ENCODE measurements at places on chromosomes 2 and 18. TPM values are rescaled to one million over a fixed set of nuclear protein-coding genes. Genes with fewer than 3 reads are reported as not detected.
A peak's percentile ranks its signal among the peaks of the same experiment; 100 is the strongest.

The TCF7L1 gene
- total RNA-seq, result 0.45 TPM

The IL1R1 gene
- total RNA-seq, result 53.4 TPM

The ELOA2 gene
- total RNA-seq, result not detected

The C2orf74 gene
- total RNA-seq, result 1.8 TPM

The PHLPP1 gene
- total RNA-seq, result 77.0 TPM

The ADGRF3 gene
- total RNA-seq, result not detected

The SPATA3 gene
- total RNA-seq, result not detected

The SEPTIN10 gene
- total RNA-seq, result 29.0 TPM

The DOCK10 gene
- total RNA-seq, result 33.8 TPM

The CXCR4 gene
- total RNA-seq, result not detected

The CABLES1 gene
- 19.6 TPM for total RNA-seq

The LRRTM1 gene
- not detected for total RNA-seq

The PDIA6 gene
- total RNA-seq, result 81.0 TPM

The SERPINB10 gene
- not detected for total RNA-seq

DNA sequence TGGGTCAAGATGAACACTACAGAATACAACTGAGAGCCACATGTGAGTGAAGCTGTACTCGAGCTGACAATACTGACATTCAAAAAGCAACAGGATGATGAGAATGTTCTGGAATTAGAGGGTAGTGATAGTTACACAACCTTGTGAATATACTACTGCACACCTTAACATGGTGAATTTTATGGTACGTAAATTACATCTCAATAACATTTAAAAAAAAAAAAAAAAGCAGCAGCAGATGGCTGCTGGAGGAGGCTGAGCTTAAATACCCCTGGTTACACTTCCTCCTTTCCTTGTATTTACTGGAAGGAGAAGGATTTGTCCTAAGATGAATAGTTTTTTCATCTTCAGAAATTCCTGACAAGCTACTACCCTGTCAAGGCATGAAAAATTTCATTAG is 45.5 kb upstream of the CYP1B1 start:
- no peak overlapping the region for H3K27ac ChIP-seq
- H3K4me3 ChIP-seq, result no peak overlapping the region
- no peak for DNase-seq
- H3K4me1 ChIP-seq, result no peaks in the 10 kb centered on the region
- H3K36me3 ChIP-seq, result no peaks in the 10 kb centered on the region

GRCh38 chr2:180006231-180006630 is 866 bp downstream of the CWC22 start:
- no peak for DNase-seq
- H3K27me3 ChIP-seq, result no peaks in the 10 kb centered on the region
- H3K4me1 ChIP-seq, result peaks cover 7% of the 10 kb centered on the region
- no peaks in the 10 kb centered on the region for H3K36me3 ChIP-seq

DNA sequence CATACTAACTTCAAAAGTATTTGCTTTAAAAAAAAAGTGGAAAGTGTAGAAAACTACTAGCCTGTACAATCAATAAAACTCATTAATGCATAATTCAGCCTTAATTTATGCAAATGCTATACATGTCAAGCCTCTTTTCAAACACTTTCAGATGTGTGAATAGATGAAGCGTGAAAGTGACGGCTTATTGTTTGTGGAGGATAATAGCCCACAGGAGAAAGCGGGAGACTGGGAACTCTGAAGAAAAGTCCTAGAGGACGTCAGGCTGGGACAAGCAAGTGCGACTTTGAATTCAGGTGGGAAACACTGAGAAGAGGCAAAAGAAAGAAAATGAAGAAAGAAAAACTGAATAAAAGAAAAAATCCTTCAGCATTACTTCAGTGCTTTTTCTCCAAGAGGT is 108.5 kb downstream of the STK39 start:
- H3K27ac ChIP-seq, result peak overlapping the region; percentile 61
- DNase-seq, result no peak
- no peaks in the 10 kb centered on the region for H3K27me3 ChIP-seq
- H3K36me3 ChIP-seq, result peaks cover 6% of the 10 kb centered on the region
- H3K4me3 ChIP-seq, result no peak overlapping the region

DNA sequence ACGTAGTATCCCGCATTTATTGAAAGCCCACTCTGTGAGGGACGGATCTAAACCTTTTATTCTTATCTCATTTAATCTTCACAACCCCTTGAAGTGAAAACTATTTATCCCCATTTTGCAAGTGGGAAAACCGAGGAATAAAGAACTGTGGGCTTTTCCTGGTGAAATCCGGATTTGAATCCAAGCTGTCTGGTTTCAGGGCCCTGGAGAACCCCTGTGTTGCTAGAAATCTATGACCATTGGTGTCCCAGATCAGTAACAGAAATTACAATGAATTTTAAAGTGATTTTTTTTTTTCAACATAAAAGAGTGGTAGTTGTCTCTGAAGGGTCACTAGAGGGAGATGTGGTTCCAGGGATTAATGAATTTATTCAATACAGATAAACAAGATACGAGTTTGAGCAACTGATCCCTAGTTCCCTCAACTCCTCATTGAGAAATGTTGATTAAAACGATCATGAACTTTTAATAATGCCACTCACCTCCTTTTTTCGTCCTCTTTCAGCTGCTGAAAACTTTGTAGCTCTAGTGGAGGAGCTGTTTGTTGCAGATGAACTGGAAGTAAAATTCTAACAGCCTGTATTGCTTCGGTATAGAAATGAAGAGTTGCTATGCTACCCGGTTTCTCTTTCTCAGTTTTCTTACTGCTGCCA is 940 bp downstream of the XRCC5 start:
- H3K27ac ChIP-seq, result no peak overlapping the region
- peaks cover 44% of the 10 kb centered on the region for H3K4me1 ChIP-seq
- DNase-seq, result no peak
- H3K36me3 ChIP-seq, result peaks cover 39% of the 10 kb centered on the region
- H3K27me3 ChIP-seq, result no peaks in the 10 kb centered on the region
- peak overlapping the region; percentile 86 for H3K4me3 ChIP-seq

GRCh38 chr2:53114582-53114981 is 653.0 kb upstream of the CHAC2 start:
- DNase-seq, result no peak
- H3K36me3 ChIP-seq, result no peaks in the 10 kb centered on the region
- H3K4me1 ChIP-seq, result no peaks in the 10 kb centered on the region
- H3K27ac ChIP-seq, result no peak overlapping the region

DNA sequence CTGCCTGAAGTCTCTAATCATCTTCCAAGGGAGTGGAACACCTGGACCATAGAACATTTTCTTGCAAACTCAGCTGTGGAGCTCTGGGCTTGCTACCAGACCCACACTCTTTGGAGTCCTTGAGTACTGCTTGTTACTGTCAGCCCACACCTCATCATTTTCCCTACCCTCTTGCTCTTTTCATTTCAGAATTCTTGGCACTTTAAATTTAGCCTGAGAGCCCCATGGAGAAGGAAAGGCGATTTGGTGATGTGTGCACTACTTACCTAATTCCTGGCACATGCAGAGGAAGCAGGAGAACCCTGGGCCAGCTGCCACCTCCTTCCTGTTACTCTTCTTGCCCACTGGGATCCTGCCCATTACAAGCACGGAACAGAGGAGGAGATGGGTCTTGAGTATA is 31.7 kb downstream of the TMEM178A start:
- no peak overlapping the region for H3K27ac ChIP-seq
- DNase-seq, result no peak
- no peaks in the 10 kb centered on the region for H3K36me3 ChIP-seq
- no peak overlapping the region for H3K4me3 ChIP-seq
- H3K27me3 ChIP-seq, result no peaks in the 10 kb centered on the region

DNA sequence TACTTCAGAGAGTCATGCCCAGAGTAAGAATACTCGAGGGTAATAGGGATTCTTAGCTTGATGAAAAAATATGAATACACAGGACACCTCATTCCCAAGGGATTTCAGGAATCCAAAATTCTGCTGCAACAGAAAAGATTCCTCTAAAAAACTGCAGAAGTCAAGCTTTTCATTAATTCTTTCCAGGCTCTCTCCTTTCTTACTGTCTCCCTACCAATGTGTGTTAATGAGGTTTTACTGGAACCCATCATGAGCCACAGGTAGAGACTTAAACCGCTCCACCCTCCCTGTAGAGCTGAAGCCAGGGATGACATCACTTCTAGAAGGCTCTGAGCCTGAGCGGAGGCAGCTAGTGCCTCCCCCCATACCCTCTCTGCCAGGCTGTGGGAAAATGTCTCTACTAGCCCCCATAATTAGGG is 3.4 kb downstream of the SDC1 start:
- H3K27me3 ChIP-seq, result peaks cover 43% of the 10 kb centered on the region
- H3K27ac ChIP-seq, result peak overlapping the region; percentile 92
- H3K4me3 ChIP-seq, result no peak overlapping the region
- no peaks in the 10 kb centered on the region for H3K36me3 ChIP-seq
- H3K4me1 ChIP-seq, result peaks cover 26% of the 10 kb centered on the region

DNA sequence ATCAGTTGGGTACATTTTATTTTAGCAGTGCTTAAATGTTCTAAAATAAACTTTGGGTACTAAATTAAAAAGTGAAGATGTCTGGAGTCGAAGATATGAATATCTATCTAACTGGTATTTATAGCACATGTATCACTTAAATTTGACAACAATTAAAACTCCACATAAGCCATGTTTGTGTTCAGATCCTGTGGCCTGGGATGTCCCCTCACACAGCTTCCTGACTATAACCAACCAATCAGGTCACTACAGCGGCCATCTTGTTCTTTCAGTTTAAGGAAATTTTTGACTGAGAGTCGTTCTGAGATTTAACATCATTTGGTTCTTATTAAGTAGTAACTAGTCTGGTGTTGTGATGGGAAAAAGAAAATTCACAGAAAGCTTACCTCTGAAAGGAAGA is 170.7 kb upstream of the NRP2 start:
- H3K27ac ChIP-seq, result no peak overlapping the region
- H3K36me3 ChIP-seq, result no peaks in the 10 kb centered on the region
- no peaks in the 10 kb centered on the region for H3K27me3 ChIP-seq
- no peak for DNase-seq
- H3K4me1 ChIP-seq, result no peaks in the 10 kb centered on the region

GRCh38 chr2:29196792-29197788 is 81.9 kb downstream of the CLIP4 start:
- H3K36me3 ChIP-seq, result no peaks in the 10 kb centered on the region
- DNase-seq, result peak; percentile 76
- H3K4me1 ChIP-seq, result no peaks in the 10 kb centered on the region
- no peaks in the 10 kb centered on the region for H3K27me3 ChIP-seq
- H3K27ac ChIP-seq, result no peak overlapping the region

GRCh38 chr2:23545396-23545795 is 160.4 kb downstream of the KLHL29 start:
- no peaks in the 10 kb centered on the region for H3K36me3 ChIP-seq
- H3K4me3 ChIP-seq, result no peak overlapping the region
- H3K4me1 ChIP-seq, result peaks cover 37% of the 10 kb centered on the region

GRCh38 chr18:57833441-57834101 is 30.5 kb upstream of the ATP8B1 start:
- H3K4me3 ChIP-seq, result no peak overlapping the region
- peaks cover 8% of the 10 kb centered on the region for H3K4me1 ChIP-seq
- H3K36me3 ChIP-seq, result no peaks in the 10 kb centered on the region
- DNase-seq, result no peak

GRCh38 chr2:219028996-219029828 is 12.1 kb downstream of the CFAP65 start:
- H3K36me3 ChIP-seq, result no peaks in the 10 kb centered on the region
- no peak for DNase-seq
- no peaks in the 10 kb centered on the region for H3K27me3 ChIP-seq

DNA sequence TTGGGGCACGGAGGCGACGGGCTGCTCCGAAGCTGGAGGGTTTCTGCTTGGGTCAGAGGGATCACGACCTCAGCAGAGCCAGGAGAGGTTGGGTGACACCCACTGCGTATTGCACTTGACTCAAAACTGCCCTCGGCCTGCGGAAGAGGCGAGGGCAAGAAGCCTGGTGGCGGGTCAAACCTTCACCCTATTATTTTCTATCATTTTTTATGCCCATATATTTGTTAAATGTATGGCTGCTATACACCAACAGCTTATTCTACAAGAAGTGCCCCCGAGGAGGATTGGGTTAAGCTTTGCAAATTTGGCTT is 12.6 kb upstream of the SATB2 start:
- no peak for DNase-seq
- H3K27me3 ChIP-seq, result peaks cover 92% of the 10 kb centered on the region
- H3K4me3 ChIP-seq, result no peak overlapping the region
- no peaks in the 10 kb centered on the region for H3K36me3 ChIP-seq
- H3K27ac ChIP-seq, result no peak overlapping the region
- H3K4me1 ChIP-seq, result peaks cover 17% of the 10 kb centered on the region

GRCh38 chr18:58049000-58049688 is 5.1 kb downstream of the NEDD4L start:
- H3K4me3 ChIP-seq, result no peak overlapping the region
- peaks cover 66% of the 10 kb centered on the region for H3K4me1 ChIP-seq
- H3K36me3 ChIP-seq, result no peaks in the 10 kb centered on the region
